Left colon (tissue), 2 donors: ENCODE measurements at places on chromosomes 13 and 19.
A peak's percentile ranks its signal among the peaks of the same experiment; 100 is the strongest.

GRCh38 chr19:52990759-52991418 is 22.8 kb upstream of the ERVV-1 start:
- DNase-seq, result no peak

DNA sequence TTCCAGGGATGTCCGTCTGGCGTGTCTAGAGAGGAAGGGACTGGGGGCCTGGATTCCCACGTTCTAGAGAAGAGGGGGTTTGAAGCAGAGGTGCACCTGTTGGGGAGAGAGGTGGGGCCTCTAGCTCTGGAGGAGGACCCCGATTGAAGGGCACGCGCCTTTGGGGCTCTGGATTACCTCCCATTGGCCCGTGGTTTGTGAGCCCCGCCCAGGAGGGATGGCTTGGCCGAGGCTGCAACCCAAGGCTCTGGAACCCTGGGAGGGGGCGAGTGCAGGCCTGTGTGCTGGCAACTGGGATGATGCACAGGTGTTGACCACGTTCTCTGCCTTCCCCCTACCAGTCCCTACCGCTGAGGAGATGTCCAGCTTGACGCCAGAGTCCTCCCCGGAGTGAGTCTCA is 20.2 kb downstream of the TMEM150B start:
- no peak for DNase-seq

DNA sequence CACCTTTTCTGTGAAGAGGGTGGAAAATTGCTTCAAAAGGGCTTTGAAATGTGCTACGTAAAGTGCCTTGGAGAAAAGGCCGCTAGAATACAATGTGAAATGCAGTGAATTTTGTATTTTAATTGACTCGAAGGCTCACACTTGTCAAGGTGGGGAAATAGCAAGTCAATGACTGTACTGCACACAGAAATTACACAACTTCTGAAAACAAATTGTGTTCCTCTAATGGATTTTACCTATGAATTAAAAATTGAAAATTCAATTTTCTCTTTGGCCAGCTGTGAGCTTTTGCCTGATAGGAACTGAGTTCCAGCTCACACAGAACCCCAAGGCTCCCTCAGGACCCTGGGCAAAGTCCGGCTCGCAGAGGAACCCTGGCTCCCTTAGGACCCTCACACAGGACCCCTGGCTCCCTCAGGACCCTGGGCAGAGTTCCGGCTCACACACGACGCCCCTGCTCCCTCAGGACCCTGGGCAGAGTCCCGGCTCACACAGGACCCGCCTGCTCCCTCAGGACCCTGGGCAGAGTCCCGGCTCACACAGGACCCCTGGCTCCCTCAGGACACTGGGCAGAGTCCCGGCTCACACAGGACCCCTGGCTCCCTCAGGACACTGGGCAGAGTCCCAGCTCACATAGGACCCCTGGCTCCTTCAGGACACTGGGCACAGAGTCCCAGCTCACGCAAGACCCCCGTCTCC is 324.9 kb downstream of the UQCRFS1 start:
- DNase-seq, result no peak

- DNase-seq, result no peak
These were observed 1287.1 kb downstream of the PCDH9 start for GRCh38 chr13:65943024-65943423.

DNA sequence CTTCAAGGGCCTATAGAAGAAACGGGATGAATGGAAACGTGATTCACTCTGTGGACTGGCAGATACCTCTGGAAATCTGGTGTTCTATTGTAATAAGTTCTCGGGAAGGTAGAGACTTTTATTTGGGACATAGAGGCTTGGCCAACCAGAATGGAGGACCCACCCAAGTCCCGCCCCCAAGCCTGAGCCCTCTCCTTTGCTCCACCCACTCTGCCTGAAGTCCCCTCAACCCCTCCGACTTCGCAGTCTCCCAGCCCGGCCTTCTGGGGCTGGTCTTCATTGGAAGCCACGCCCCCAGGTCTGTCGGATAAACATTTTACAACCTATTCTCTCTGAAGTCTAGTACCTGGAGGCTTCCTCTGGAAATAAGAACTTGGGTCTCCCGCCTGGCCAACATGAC is 16.9 kb downstream of the FBXL12 start:
- no peak for DNase-seq

DNA sequence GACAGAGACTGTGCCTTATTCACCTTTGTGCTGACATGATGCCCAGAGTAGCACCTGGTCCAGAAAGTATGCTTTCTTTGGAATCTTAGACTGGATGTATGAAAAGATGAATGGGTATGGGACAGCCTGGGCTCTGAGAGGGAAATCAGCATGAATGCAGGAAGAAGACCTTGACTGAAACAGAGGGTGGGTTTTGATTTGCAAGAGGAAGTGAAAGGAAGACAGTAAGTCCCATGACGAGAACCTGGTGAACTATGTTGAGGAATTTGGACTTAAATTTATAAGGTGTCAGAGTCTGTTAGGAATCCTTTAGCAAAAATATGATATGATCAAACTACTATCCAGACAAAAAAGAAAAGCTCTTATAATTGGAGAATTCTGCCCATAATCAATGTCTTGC is 301.9 kb downstream of the SPRY2 start:
- DNase-seq, result no peak

DNA sequence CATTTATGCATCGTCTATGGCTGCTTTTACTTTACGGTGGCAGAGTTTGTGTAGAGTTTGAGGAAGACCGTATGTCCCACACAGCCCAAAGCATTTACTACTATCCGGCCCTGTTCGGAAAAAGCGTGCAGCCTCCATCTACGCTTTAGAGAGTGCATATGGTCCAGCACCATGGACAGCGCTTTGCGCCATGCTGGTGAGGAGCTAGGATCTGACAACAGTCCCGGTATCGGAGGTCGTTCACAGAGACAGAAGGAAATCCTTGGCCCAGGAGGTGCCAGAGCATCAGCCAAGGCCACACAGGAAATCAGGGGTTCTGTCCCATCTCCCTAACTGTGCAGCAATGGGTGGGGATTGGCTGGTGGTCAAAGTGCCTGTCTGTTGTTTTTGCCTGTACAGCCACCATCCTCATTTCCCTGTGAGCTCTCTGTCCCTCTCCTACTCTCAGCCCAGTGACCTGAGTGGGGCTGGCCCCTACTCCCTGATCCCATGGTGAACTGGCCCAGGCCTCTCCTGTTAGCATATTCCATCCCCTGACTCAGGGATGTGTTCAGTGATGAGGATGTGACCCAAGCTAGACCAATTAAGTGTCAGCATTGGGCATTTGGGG is 16.2 kb upstream of the PRODH2 start:
- DNase-seq, result peak; percentile 79

GRCh38 chr13:110937511-110938285 is 22.8 kb upstream of the ANKRD10 start:
- no peak for DNase-seq

DNA sequence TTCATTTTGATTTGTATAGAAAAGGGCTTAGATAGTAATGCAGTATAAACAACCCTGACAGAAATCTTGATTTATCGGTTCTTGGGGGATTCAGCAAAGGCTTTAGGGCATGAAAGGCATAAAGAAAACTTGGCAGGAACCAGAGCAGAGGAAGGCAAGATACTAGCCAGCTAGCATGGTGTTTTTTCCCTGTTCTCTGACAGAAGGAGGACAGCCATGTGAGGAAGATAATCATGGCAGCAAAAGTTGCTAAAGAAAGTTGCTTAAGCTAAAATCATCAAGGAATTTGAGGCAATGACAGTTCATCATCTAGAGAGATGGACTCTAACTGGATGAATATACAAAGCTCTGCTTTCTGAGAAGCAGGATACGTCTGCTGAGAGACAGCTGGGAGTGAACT is 294.1 kb downstream of the KCNRG start:
- DNase-seq, result no peak

- no peak for DNase-seq
These were observed 18.2 kb downstream of the ZNF121 start for GRCh38 chr19:9565900-9566705.

- DNase-seq, result no peak
These were observed 310.6 kb upstream of the MIR17HG start for GRCh38 chr13:91036886-91037285.

DNA sequence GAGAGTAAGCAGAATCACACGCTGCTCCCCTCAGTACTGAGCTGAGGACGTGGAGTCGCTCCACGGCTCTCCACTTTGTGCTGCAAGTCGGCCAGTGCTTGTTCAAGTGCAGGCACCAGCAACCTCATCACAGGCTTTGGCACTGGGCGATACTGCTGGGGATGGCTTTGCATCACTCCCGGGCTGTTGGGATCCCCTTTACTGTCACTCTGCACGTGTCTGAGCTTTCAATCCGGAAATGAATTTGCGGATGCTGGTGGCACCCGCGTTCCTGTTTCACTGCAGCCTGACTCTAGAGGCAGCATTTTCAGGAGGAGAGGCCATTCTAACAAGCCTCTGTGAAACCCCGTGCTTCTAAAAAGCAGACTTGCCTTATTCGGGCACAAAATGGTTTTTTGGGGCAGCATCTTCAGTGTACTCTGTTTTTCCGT is 19.1 kb downstream of the SMARCA4 start:
- DNase-seq, result no peak

DNA sequence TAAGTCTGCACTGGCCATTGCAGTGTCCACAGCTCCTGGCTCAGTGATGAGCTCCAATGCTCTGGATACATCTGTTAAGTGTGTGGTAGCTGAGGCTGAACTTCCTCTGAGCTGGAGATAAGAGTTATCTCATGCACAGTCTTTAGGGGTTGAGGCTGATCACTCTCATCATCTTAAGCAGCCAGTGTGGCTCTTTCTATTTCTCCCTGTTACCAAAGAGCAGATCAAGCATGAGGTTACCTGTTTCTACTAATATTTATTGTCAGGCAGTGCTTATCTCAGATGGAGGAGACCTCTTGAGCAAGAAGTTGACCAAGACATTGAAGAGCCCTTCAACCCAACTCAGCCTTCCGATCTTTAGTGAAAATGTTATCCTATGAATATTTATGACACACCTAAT is 6.6 kb upstream of the OR10H2 start:
- no peak for DNase-seq

GRCh38 chr19:19444681-19445155 is 39.2 kb downstream of the GATAD2A start:
- DNase-seq, result no peak
